Sigmoid colon (tissue), 7 donors: ENCODE measurements at places on chromosomes 12 and 14. TPM values are rescaled to one million over a fixed set of nuclear protein-coding genes. Genes with fewer than 3 reads are reported as not detected.

GRCh38 chr12:119578112-119578511 is 15.5 kb upstream of the TMEM233 start:
- DNase-seq = no peak

DNA sequence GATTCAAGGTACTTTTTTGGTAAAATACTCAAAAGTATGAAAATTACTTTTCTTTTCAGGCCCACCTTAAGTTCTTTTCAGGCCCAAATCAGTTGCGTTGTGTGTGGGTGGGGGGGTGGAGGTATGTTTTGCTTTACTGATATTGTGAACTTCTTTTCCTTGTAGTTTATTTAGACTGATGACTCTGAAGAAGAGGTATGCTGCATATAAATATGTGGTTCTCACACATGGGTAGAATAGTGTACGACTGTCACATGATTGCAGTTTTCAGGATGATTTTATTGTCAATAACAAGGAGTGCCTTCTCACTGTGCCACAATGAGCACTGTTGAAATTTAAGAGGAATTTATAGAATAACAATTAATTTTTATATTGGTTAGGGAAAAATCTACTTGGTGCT is 166.6 kb upstream of the ATP2B1 start:
- no peak for DNase-seq

DNA sequence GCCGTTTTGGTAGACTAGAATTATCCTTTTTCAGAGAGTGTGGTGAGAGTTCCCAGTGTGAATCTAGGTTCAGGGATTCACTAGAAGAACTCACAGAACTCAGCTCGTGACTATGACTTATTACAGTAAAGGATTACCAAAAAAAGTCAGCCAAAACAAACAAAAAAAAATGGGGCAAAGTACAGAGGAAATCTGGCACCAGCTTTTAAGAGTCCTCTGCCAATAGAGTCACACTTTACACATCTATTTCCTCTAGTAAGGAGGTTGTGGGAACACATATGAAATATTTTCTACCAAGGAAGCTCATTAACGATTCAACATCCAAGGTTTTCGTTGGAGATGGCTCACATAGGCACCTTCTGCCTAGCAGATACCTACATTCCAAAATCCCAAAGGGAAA is 28.2 kb downstream of the TSPAN19 start:
- no peak for DNase-seq

FGF6 gene
- not detected for total RNA-seq
